Smooth muscle cell of the pulmonary artery (primary cell): ENCODE measurements at places on chromosomes 16 and 17. TPM values are rescaled to one million over a fixed set of nuclear protein-coding genes. Genes with fewer than 3 reads are reported as not detected.

SECTM1 gene
- total RNA-seq = 3.1 and 9.6 TPM in 2 replicates

TMIGD1 gene
- not detected in 2 replicates for total RNA-seq

ACE gene
- 3.5 and 3.8 TPM in 2 replicates for total RNA-seq

KRTAP4-7 gene
- not detected in 2 replicates for total RNA-seq

TAC4 gene
- total RNA-seq = not detected in 2 replicates

GNGT2 gene
- not detected in 2 replicates for total RNA-seq

LRRC37A3 gene
- 8.9 and 12.2 TPM in 2 replicates for total RNA-seq

HBQ1 gene
- total RNA-seq = not detected in 2 replicates

PMFBP1 gene
- total RNA-seq = under 0.01 TPM in 1 of 2 replicates, not detected in the other

SGF29 gene
- 5.3 and 11.7 TPM in 2 replicates for total RNA-seq

PLA2G10 gene
- not detected in 2 replicates for total RNA-seq

KRTAP9-8 gene
- total RNA-seq = not detected in 2 replicates

SLC5A10 gene
- total RNA-seq = under 0.01 TPM in 1 of 2 replicates, not detected in the other

DPEP2 gene
- not detected in 2 replicates for total RNA-seq

ZNF778 gene
- total RNA-seq = 8.2 and 8.9 TPM in 2 replicates

KRTAP3-1 gene
- total RNA-seq = not detected in 2 replicates

PERCC1 gene
- not detected in 2 replicates for total RNA-seq

STH gene
- not detected in 2 replicates for total RNA-seq

CCL16 gene
- total RNA-seq = not detected in 2 replicates

BOLA2 gene
- 13.3 and 13.9 TPM in 2 replicates for total RNA-seq

FAM171A2 gene
- total RNA-seq = 4.5 and 5.7 TPM in 2 replicates

KRT12 gene
- not detected in 2 replicates for total RNA-seq

ASGR2 gene
- not detected in 2 replicates for total RNA-seq

RNF222 gene
- not detected in 2 replicates for total RNA-seq

CACNG3 gene
- not detected in 2 replicates for total RNA-seq

ST6GALNAC1 gene
- 0.43 TPM in 1 of 2 replicates, not detected in the other for total RNA-seq

TBX2 gene
- 20.4 and 63.1 TPM in 2 replicates for total RNA-seq

TXNDC17 gene
- 48.6 and 56.8 TPM in 2 replicates for total RNA-seq

EVPLL gene
- not detected in 2 replicates for total RNA-seq

PPP1R1B gene
- 0.91 TPM in 1 of 2 replicates, not detected in the other for total RNA-seq

CD68 gene
- total RNA-seq = 59.6 and 60.2 TPM in 2 replicates

SGSH gene
- total RNA-seq = 11.0 and 25.1 TPM in 2 replicates

CCL18 gene
- total RNA-seq = not detected in 2 replicates

DYNLRB2 gene
- total RNA-seq = 0.59 TPM in 1 of 2 replicates, not detected in the other

ADAD2 gene
- not detected in 2 replicates for total RNA-seq

ADORA2B gene
- 22.6 and 28.2 TPM in 2 replicates for total RNA-seq

FBXW10B gene
- 0.20 and 1.6 TPM in 2 replicates for total RNA-seq

NPIPB6 gene
- total RNA-seq = 0.85 and 0.89 TPM in 2 replicates

CDRT15L2 gene
- not detected in 2 replicates for total RNA-seq

OTOA gene
- total RNA-seq = under 0.01 and 0.07 TPM in 2 replicates

SMARCE1 gene
- total RNA-seq = 46.6 and 56.6 TPM in 2 replicates

MOSMO gene
- 13.7 and 14.7 TPM in 2 replicates for total RNA-seq

CTRB1 gene
- not detected in 2 replicates for total RNA-seq

PRSS36 gene
- 0.59 and 0.73 TPM in 2 replicates for total RNA-seq

NAGPA gene
- total RNA-seq = 16.2 and 25.8 TPM in 2 replicates

SARM1 gene
- total RNA-seq = 14.2 and 14.9 TPM in 2 replicates

CRISPLD2 gene
- total RNA-seq = 1.2 and 38.1 TPM in 2 replicates

ITGB3 gene
- total RNA-seq = 38.3 and 72.6 TPM in 2 replicates

CHRNE gene
- total RNA-seq = 0.33 and 2.8 TPM in 2 replicates

HOXB1 gene
- not detected in 2 replicates for total RNA-seq

UTS2R gene
- not detected in 2 replicates for total RNA-seq

FOXN1 gene
- total RNA-seq = not detected in 2 replicates

LGALS9B gene
- total RNA-seq = not detected in 2 replicates
